A549 treated with Mapracorat at 1 μM for 4 hours (cell line): ENCODE measurements at places on chromosomes 5 and 9. TPM values are rescaled to one million over a fixed set of nuclear protein-coding genes. Genes with fewer than 3 reads are reported as not detected.

OR1J2 gene
- not detected in 5 replicates for total RNA-seq

PCDHGB3 gene
- 0.10 to 0.31 TPM (median 0.21 TPM) in 5 replicates for total RNA-seq

INSL4 gene
- total RNA-seq: 13.9 to 20.2 TPM (median 15.8 TPM) in 5 replicates

GDA gene
- total RNA-seq: 0.48 to 1.4 TPM (median 1.0 TPM) in 5 replicates

PCDHB15 gene
- 0.06 to 0.11 TPM (median 0.10 TPM) in 3 of 5 replicates, not detected in the others for total RNA-seq

CTNND2 gene
- not detected in 5 replicates for total RNA-seq

MORN5 gene
- total RNA-seq: not detected in 5 replicates

LHX3 gene
- 0.05 to 0.20 TPM (median 0.12 TPM) in 5 replicates for total RNA-seq

ITK gene
- 0.05 TPM in 3 of 5 replicates, not detected in the others for total RNA-seq
